ENCODE measurements at places on chromosomes 3 and 15.

GRCh38 chr3:178246004-178246403 is 290.2 kb upstream of the KCNMB2 start:
- no peak for DNase-seq

- DNase-seq = no peak
Measured at GRCh38 chr3:129532261-129532660, 3.8 kb downstream of the RHO start.

DNA sequence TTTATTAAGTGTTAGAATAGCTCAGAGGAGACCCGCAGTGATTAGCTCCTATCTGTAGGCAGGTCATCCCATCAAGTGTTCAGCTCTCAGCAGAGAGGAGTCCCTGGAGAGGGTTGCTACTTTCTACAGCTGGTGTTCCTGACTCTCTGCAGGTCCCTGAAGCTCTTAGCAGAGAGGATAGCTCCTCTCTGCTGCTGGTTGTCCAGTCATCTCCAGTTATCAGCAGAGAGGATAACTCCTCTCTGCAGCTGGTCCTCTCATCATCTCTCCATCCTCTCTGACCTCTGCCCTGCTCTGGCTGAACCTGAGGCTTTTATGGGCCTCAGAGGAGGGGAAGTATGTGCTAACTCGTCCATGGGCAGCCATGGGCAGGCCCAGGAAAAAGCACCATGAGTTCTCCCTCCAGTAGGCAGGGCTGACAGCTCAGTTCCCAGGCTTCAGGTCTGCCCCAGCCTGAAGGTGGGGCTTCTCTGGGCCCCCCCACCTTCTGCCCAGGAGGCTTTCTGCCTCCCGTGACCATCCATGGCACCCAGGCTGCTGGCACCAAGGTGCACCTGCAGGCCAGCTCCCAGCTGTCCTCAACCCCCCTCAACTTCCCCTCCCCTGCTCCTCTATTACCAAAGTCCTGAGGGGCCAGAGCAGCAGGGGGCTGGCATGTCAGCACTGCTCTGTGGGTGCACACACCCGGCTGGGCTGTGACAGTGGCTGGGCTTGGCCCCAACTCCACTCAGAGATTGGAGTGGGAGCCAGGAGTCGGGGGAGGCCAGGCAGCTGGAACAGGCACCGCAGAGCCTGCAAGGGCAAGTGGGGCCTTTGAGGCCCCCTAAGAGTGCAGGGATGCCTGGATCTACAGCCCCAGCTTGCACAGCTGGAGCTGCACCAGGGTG is 98.9 kb upstream of the FRMD4B start:
- no peak for DNase-seq

DNA sequence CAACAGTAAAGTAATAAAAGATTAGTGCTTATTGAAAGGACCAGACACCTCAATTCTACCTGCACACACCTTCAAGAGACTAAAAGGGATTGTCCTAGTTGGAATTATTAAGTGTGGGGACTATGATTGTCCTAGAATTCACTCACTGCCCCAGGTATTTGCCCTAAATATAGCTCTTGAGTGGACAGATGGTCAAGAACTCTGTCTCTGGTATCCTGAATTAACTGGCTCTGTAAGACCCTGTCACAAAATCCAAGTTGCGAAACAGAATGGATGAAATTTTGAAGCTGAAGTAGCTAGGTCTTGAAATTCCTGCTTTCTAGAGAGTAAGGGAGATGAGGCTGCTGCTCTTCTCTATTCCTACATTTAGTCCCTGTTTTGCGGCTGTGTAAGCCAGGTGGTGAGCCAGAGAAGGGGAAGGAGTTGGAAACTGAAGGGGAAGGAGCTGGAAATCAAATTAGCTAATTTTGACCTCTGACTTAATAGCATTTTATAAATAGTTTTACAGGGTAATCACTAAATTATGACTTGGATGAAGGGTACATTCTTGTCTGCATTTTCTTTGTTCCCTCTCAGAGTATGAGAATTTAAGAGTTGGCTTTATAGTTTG is 34.5 kb downstream of the KBTBD12 start:
- DNase-seq = no peak

DNA sequence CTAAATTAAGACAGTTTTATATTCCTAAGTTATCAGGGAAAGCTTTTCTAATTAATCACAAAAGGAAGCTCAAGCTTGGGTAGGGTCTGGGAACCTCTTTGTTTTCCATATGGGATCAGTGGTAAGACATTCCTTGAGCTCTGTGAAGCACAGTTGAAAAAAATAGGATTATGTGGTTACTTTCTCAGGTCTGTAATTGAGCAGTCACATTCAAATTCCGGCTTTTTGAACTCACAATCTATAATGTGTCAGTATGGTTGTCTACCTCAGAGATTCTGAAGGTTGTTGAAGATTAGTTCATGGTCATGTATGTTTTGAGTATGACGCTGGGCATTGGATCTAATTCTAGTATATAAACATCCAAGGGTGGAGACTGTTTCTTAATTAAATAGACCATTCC is 364.5 kb downstream of the LPP start:
- DNase-seq = no peak

- DNase-seq = no peak
Measured at GRCh38 chr3:193662757-193663322, 69.8 kb downstream of the OPA1 start.

DNA sequence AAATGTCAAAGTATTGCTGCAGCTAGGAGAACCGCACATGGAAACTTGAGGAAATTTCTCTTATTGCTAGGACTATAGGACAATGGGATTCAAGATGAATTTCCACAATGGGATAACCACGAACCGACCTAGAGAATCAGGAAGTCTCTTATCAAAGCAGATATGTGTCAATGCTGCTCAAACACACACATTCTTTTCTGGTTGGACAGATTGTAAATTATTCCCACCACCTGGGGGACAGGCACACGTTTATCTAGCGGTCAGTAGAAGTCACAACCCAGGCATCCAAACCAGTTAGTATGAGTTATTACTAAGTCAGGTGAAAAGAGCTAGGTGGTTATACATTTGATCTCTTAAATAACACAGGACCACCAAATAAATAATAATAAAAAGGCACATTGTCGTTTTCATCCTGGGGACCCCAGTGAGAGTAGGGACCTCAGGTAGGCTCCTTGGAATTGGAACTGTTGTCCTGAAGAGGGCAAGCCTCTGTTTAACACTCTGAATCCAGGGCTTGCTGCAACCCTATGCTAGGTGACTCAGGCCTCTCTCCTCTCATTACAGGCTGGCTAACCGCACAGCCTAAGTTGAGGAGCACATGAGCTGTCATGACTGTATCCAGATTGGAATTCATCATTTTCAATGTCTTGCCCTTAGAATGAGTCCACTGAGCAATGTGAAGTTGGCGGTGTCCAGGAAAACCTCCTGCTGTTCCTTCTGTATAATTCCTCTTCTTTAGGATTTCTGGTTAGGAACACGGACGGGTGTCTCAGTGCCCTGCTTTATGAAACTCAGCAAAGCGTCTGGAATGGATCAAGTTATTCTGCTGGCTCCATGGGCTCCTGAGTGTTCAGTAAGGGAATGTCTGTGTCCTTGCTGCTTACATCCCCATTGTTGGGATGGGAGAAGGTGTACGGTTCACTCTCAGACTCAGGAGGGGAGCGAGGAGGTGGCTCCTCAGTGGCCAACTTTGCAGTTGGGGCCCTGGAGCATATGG is 59.0 kb downstream of the CLEC3B start:
- DNase-seq = no peak

DNA sequence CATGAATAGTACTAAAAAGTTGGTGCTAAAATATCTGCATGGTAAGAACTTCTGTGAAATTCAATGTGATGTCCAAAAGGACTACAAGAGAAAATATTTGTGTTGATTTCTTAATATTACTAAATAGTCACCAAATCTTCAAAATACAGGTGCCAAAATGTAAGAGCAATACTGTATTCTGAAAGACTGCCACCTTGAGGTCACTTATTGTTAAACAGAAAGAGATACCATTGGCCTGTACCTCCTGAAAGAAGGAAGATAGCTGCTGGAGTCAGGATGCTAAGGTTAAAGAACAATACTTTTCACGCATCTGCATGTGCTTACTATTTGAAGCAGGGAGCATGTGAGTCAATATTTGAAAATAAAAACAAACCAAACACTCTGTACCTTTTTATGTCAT is 72.0 kb upstream of the LSAMP start:
- DNase-seq = no peak

DNA sequence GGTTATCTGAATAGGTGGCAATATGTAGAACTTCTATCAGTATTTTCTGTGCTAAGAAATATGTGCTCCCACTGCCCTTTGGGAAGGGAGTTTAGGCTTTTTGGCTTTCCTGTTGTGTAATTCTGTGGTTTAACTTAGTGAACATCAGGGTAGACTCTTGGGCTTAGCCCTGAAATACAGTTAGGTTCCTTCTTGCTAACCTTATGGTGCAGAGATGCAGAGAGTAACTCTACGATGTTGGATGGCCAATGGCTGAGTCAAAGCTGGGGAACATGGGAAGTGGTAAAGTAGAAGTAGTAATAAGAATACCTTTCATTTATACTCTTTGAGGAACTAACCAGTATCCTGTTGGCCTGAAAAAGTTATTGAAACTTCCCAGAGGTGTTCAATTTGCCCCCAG is 80.8 kb upstream of the IL12A start:
- DNase-seq = no peak

- no peak for DNase-seq
Measured at GRCh38 chr15:69834761-69835160, 263.0 kb downstream of the TLE3 start.

- no peak for DNase-seq
Measured at GRCh38 chr15:80615783-80616391, 79.2 kb upstream of the ABHD17C start.

GRCh38 chr3:48413611-48414010 is 16.3 kb downstream of the PLXNB1 start:
- DNase-seq = no peak

GRCh38 chr15:69606921-69607500 is 154.4 kb downstream of the RPLP1 start:
- DNase-seq = no peak

DNA sequence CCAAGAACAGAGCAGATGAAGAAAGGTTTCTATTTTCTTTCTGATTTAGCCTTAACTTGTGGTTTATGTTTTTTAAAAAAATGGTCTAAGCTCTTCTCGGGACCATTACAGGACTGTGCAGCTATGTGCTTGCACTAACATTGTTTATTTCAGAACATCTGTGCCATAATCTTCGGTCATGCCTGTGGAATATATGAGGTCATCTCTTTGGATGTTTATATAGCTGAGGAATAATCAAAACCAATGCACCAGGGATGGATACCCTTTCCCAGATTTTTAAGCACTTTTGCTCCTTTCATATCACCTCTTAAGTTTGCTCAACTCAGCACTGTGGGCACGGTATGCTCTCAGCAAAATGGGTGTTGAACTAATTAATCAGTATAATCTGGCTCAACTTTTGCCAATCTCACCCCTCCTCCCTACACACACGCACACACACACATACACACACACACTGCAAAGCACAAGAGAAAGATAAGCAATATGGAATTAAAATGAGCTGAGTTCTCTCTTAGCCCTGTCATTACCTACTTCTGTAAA is 268.5 kb upstream of the TMC3 start:
- no peak for DNase-seq

DNA sequence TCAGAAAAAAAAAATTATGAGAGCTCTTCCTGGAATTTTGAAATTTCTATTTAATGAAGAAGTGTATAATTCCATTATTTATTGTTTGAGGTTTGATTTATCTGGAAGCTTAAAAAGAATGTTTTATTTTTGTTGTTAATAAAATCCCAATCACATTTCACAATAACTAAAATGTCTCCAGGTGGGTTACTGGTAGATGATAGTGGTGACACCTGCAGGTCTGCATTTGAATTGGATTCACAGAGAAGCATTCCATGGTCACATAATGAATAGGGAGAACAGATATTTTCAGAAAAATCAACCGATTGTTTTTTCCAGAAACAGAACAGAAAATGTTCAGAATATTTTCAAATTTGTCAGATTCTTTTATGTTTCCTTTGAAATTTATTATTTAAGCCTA is 48.3 kb downstream of the ASB7 start:
- no peak for DNase-seq

- DNase-seq = no peak
Measured at GRCh38 chr3:115388166-115388565, 235.1 kb upstream of the GAP43 start.

DNA sequence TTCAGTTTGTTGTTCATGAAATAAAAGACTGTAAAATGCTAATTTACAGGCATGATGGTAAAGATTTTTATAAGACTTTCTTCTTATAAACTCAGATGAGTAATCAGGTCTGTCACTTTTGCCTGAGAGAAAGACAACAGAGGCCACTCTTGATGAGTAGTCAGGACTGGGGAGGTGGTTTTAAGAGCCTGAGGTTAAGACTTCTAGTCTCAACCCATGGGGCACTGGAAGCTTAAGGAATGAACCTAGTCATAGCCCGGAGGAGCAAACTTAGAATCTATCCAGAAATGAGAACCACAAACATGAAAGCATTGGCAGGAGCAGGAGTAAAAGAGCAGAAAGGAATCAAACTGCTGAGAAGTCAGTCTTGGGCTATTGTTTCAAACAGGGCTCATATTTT is 846.3 kb upstream of the ARPP21 start:
- no peak for DNase-seq

DNA sequence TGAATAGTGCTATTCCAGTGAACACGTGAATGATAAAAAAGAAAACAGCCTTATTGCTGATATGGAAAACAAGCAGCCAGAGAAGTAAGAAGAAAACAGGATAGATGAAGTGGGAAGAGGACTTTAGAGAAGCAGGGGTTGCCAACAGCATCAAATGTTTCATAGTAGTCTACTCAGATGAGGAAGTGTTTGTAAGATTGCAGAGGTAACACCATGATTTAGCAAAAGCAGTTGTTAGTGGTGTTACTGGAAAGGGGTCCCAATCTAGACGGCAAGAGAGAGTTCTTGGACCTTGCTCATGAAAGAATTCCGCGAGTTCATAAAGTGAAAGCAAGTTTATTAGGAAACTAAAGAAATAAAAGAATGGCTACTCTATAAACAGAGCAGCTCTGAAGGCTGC is 108.8 kb upstream of the MCTP2 start:
- DNase-seq = no peak

- peak; percentile 26 for DNase-seq
Measured at GRCh38 chr3:172261054-172261453, 187.2 kb downstream of the GHSR start.

- DNase-seq = no peak
Measured at GRCh38 chr15:66149871-66150270, 103.7 kb downstream of the MEGF11 start.

DNA sequence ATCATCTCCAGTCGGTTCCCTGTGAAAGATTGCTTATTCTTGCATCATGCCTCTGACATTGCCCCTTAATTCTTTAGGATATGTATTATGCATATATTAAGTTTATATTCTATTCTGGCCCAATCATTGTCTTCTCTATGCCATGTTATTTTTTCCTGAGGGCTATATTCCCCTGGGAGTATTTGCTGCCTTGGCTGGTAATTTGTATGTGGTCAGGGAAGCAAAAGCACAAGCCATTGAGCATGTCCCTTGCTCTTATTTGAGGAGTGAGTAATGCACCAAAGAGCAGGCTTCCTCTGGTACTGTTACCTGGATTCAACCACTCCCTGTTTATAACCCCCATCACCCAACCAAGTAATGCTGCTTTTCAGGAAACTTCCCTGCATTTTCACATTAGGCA is 36.3 kb downstream of the STAC start:
- no peak for DNase-seq

GRCh38 chr3:46854555-46854991 is 8.7 kb downstream of the MYL3 start:
- DNase-seq = no peak

- DNase-seq = no peak
Measured at GRCh38 chr15:44790215-44790614, 53.9 kb downstream of the TRIM69 start.
